NCI-H1436 treated with DMSO at 0.1 percent for 48 hours (cell line): ENCODE measurements at places on chromosomes 6 and 20.

DNA sequence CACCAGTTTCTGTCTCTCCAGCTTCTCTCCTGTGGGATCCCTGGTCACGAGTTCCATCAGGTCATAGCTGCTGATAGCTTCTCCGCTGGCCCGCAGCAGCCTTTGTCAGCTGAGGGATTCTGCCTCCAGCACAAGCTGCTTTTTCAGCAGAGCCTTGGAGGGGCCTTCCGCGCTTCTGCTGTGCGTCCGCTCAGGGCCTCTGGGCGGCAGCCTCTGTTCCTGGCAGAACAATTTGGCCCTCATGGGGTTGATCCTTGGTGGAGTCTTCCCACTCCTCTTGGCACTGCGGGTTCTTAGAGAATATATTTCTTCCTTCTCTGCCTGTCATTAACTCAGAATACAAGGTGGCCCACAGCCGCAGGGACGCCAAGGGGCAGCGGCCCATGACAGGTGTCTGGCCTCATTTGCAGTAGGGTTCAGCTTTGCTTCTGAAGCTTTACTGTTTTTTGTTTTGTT is 158.8 kb downstream of the DTNBP1 start:
- no peak for DNase-seq

DNA sequence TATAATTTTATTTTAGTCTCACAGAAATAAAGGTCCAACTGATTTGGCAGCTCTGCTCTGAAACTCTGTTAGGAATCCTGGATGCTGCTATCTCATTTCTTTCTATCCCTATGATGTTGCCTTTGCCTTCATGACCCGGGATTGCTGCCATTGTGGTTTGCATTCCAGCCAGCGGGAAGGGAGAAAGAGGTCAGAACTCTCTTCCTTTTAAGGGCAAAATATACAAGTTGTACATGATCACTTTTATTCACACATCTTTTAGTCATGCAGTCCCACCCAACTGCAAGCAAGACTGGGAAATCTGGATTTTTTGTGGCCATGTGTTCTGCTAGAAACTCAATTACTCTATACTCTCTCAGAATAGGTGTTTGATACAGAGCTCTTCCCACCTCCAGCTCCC is 263.1 kb upstream of the ZFP64 start:
- DNase-seq = no peak

DNA sequence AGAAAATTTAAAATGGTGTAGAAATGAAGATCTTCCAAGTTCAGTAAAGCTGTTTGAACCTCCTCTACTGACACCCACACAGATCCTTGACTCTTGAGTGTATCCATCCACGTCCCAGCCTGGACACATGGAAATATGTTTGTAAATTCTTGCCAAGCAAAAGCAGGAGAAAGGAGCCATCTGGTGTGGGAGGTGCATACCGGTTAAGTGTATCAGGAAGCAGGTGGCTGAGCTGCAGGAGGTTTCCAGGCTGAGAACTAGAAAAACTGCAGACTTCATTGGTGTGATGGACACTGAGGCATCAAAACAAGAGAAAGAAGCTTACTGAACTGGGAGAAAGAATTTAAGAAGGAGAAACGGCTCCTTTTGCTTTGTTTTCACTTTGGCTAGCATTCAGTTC is 229.9 kb upstream of the GRIK2 start:
- no peak for DNase-seq

GRCh38 chr6:111590209-111590980 is 15.3 kb downstream of the TRAF3IP2 start:
- no peak for DNase-seq

- DNase-seq = no peak
Measured at GRCh38 chr6:37442416-37443215, 9.6 kb downstream of the CMTR1 start.

GRCh38 chr20:42740226-42740870 is 449.4 kb downstream of the PTPRT start:
- no peak for DNase-seq

DNA sequence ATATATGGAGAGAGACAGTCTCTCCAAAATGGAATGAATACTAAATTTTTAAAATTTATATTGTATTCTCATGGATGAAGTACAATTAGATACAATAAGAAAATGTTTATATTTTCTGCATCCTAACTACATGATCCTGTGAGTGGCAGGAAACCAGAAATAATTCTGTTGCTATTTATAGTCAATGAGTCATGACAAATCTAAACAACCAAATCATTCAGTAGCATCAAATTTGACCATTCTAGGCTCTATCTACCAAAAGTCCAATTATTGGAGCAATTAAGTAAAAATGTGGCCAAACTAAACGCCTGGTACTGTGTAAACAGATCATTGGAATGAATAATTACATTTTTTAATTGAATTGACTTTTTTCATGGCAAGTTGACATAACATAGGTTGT is 959.8 kb downstream of the EPHA7 start:
- DNase-seq = no peak

GRCh38 chr6:27501187-27501586 is 28.3 kb upstream of the ZNF184 start:
- DNase-seq = no peak

DNA sequence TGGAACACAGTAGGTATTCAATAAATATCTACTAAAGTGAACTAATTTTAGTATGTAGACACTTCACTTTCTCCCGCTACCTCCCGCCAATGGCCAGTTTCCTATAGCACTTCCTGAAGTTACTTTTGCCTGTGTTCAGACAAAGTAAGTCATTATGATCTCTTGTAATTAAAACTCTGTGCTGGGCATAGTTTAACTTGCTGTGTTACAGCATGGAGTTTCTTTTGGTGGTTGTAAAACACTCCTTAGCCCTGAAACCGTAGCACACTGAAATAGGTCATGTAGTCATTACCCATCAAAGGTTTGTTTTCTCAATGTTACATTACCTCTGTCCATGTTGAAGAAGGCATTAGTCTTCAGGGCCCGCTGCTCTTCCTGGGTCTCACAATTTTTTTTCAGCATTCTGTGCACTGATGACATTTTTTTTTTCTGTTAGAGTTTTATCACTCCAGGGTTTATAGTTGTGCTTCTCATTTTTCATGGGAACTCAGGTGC is 54.0 kb upstream of the CENPW start:
- no peak for DNase-seq

GRCh38 chr20:42192321-42192720 is 574.1 kb upstream of the CHD6 start:
- no peak for DNase-seq
